ENCODE measurements at places on chromosomes 6 and 20.

DNA sequence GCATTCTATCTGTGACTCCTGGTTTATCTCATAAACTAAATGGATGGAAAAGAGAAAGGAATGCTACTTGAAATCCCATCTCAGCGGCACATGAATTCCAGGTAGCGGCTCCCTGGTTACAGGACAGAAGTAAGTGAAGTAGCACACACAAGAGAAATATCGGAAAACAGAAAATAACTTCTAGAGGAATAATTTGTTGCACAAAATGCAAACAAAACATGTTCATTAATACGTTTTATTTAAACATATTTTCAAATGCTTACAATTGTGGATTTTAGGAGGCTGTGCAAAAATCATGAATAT, 26.5 kb upstream of the RPS6KA2 start:
- H3K36me3 ChIP-seq, result no peaks in the 10 kb centered on the region
- peaks cover under 1% of the 10 kb centered on the region for H3K27me3 ChIP-seq
- H3K4me1 ChIP-seq, result peaks cover 13% of the 10 kb centered on the region
- H3K27ac ChIP-seq, result no peak overlapping the region
- no peak overlapping the region for H3K4me3 ChIP-seq

DNA sequence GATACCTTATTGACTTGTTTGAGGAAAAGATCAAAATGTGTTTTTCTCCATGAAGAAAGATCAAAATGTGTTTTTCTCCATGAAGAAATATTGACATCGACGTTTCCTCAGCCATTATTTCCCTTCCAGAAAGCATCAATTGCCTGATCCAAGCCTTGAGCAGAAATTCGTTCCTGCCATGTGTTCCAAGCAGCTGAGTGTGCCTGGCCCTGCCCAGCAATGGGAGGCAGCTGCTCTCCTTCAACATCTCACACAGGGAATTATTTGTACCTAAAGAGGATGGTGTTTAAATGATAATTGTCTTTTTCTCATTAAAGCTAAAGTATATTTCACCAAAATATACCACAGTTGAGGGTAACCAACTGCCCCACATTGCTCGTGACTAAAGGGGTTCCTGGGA, 7.8 kb upstream of the DUSP22 start:
- peaks cover 4% of the 10 kb centered on the region for H3K27me3 ChIP-seq
- peak overlapping the region; percentile 29 for H3K27ac ChIP-seq
- H3K36me3 ChIP-seq, result peaks cover 3% of the 10 kb centered on the region
- no peak for DNase-seq
- H3K4me3 ChIP-seq, result no peak overlapping the region
- peaks cover 36% of the 10 kb centered on the region for H3K4me1 ChIP-seq

DNA sequence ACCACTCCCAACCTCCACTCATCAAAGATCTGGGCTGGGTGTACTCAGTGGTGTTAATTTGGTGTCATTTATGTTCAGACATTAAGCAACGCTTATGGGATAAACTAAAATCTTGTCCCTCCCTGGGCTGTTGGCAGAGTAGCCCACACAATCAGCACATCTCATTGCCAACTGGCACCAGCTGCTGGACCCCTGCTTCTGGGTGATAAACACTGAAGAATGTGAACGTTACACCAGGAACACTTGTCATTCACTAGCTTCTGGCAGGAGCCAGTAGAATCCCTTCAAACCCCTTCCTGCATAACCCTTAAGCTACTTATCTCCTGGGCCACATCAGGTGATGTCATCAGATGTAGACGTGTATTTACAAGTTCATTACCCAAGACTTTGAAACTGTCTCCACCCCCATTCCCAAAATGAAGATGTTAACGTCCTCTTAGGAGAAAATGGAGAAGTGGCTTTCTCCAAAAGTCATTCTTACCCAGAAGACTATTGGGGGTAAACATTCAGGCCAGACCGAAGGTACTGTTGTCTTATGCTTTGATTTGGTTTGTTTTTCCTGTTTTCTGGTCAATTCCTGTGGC, 107.8 kb upstream of the CD93 start:
- H3K4me3 ChIP-seq, result no peak overlapping the region
- no peaks in the 10 kb centered on the region for H3K36me3 ChIP-seq
- peaks cover 9% of the 10 kb centered on the region for H3K27me3 ChIP-seq
- no peak for DNase-seq
- H3K4me1 ChIP-seq, result no peaks in the 10 kb centered on the region

- H3K4me3 ChIP-seq, result no peak overlapping the region
- no peak overlapping the region for H3K27ac ChIP-seq
- DNase-seq, result no peak
- H3K36me3 ChIP-seq, result peaks cover 7% of the 10 kb centered on the region
- H3K4me1 ChIP-seq, result peaks cover 49% of the 10 kb centered on the region
Observed at GRCh38 chr6:156807795-156808194, 30.6 kb downstream of the ARID1B start.

DNA sequence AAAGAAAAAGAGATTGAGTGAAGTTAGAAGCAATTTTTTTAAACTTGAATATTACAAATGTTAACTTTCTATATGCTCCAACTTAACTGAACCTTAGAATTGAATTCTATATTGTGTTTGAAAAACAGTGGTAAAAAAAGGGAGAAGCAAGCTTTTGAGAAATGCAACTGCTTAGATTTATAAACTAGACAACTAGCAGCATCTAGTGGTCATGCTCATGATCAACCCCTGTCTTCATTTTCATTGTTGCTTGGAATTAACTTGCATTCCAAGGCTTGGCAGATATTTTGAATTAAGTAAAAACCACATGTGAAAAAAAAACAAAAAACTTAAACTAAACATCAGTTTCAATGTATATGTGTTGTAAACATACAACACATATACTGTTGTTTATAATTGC, 113.1 kb downstream of the C6orf58 start:
- no peak overlapping the region for H3K4me3 ChIP-seq
- no peaks in the 10 kb centered on the region for H3K27me3 ChIP-seq
- H3K4me1 ChIP-seq, result no peaks in the 10 kb centered on the region
- DNase-seq, result no peak

- H3K36me3 ChIP-seq, result no peaks in the 10 kb centered on the region
- H3K27me3 ChIP-seq, result no peaks in the 10 kb centered on the region
- no peak overlapping the region for H3K4me3 ChIP-seq
- H3K27ac ChIP-seq, result no peak overlapping the region
- DNase-seq, result no peak
Observed at GRCh38 chr6:151060096-151060765, 179.5 kb upstream of the AKAP12 start.

GRCh38 chr6:137640086-137640485, 145.9 kb upstream of the OLIG3 start:
- H3K27ac ChIP-seq, result no peak overlapping the region
- DNase-seq, result no peak
- no peaks in the 10 kb centered on the region for H3K36me3 ChIP-seq
- H3K4me1 ChIP-seq, result peaks cover 14% of the 10 kb centered on the region
- H3K4me3 ChIP-seq, result no peak overlapping the region

DNA sequence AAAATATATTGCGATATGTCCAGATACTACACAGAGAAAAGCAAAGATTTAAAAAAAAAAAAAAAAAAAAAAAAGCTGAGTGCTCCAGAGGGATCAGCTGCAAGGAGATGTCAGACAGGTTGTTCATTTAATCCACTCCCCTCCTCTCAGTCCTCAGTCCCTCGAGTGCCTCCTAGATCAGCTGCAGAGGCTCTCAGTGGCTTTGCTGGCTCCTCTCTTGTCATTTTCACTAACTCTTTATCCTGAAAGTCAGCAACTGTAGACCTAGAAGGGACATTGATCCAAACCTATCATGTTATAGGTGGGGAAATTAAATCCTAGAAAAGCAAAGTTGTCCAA, 61.6 kb downstream of the KIAA0319 start:
- no peak for DNase-seq
- peaks cover 2% of the 10 kb centered on the region for H3K4me1 ChIP-seq
- H3K27me3 ChIP-seq, result peaks cover 26% of the 10 kb centered on the region
- no peak overlapping the region for H3K4me3 ChIP-seq

GRCh38 chr20:43525021-43525420, 17.5 kb downstream of the L3MBTL1 start:
- H3K36me3 ChIP-seq, result no peaks in the 10 kb centered on the region
- H3K27ac ChIP-seq, result no peak overlapping the region
- no peaks in the 10 kb centered on the region for H3K4me1 ChIP-seq
- no peak overlapping the region for H3K4me3 ChIP-seq
- H3K27me3 ChIP-seq, result peaks cover 3% of the 10 kb centered on the region

DNA sequence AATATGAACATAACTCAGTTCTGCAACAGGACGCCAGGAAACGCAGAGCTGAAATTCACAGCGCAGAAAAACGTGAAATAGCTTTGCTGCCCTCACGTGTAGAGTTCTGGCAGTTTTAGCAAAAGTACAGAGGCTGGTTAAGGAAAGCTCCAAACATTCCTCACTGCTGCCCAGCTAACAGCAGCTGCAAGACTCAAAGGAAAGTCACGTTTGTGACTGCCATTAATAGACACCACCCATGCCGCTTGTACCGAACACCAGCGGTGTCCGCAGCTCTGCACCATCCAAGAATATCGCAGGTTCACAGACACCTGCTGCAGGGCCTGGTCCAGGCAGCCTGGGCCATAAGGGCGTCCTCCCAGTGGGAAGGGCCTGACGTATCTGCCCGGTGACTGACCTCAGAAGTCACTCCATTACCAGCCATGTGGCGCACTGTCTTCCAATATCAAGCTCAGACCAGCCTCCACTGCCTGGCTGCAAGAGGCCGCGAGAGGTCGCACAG, 61.4 kb downstream of the WDR27 start:
- no peak for DNase-seq
- H3K27ac ChIP-seq, result no peak overlapping the region
- H3K27me3 ChIP-seq, result no peaks in the 10 kb centered on the region
- H3K4me3 ChIP-seq, result no peak overlapping the region
- no peaks in the 10 kb centered on the region for H3K4me1 ChIP-seq

DNA sequence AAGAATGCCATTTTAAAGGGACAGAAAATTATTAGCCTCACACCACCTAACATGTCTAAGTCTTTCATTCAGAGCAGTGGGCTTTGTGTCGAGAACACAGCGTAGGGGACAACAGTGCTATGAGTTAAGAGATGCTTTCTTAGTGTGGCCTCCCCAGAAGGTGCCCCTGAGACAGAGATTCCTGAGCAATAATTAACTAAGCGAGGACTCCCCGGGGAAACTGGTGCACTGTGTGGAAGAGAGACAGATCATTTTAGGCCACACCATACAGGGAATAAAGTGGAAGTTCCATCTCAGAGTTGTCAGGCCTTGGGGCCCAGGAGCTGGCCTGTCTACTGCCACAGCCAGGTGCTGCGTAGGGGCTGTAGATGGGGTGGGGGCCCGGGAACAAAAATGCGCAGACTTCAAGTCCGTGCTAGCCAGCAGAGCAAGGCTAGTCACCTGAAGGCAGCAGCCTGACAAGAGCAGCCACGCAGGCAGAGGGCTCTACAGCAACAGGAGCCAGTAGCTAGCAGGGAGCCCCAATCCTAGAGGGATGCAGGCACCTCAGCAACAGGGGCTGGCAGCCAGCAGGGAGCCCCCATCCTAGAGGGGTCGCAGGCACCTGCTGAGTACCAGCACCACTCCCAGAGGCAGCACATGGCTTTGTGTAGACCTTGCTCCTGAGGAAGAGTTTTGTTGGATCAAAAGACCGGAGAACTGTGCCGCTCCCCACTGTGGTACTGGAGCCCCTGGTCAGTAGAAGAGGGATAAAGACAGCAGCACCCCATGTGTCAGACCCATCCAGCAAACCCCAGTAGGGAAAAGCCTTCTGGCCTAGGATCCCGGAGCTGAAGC, 63.0 kb upstream of the NXT1 start:
- no peak for DNase-seq
- H3K27ac ChIP-seq, result no peak overlapping the region
- peaks cover 3% of the 10 kb centered on the region for H3K27me3 ChIP-seq
- no peak overlapping the region for H3K4me3 ChIP-seq

GRCh38 chr6:17098538-17098937, 3.3 kb upstream of the STMND1 start:
- no peak overlapping the region for H3K4me3 ChIP-seq
- H3K4me1 ChIP-seq, result peaks cover 2% of the 10 kb centered on the region
- peaks cover 31% of the 10 kb centered on the region for H3K27me3 ChIP-seq
- no peak overlapping the region for H3K27ac ChIP-seq
- DNase-seq, result no peak

- H3K27me3 ChIP-seq, result peaks cover 3% of the 10 kb centered on the region
- no peak for DNase-seq
- H3K36me3 ChIP-seq, result peaks cover 15% of the 10 kb centered on the region
- peaks cover 4% of the 10 kb centered on the region for H3K4me1 ChIP-seq
- H3K4me3 ChIP-seq, result no peak overlapping the region
Observed at GRCh38 chr20:62880935-62881661, 19.5 kb upstream of the TCFL5 start.

GRCh38 chr20:43636429-43636828, 30.5 kb upstream of the MYBL2 start:
- H3K4me1 ChIP-seq, result no peaks in the 10 kb centered on the region
- no peak for DNase-seq
- H3K4me3 ChIP-seq, result no peak overlapping the region
- H3K36me3 ChIP-seq, result peaks cover 3% of the 10 kb centered on the region

GRCh38 chr6:69164564-69165229, 529.6 kb downstream of the ADGRB3 start:
- no peak for DNase-seq
- H3K4me1 ChIP-seq, result no peaks in the 10 kb centered on the region
- H3K27ac ChIP-seq, result no peak overlapping the region
- H3K4me3 ChIP-seq, result no peak overlapping the region
- no peaks in the 10 kb centered on the region for H3K36me3 ChIP-seq
- H3K27me3 ChIP-seq, result no peaks in the 10 kb centered on the region

GRCh38 chr6:6942831-6943230, 164.9 kb upstream of the RREB1 start:
- peaks cover 11% of the 10 kb centered on the region for H3K27me3 ChIP-seq
- no peaks in the 10 kb centered on the region for H3K36me3 ChIP-seq
- no peak overlapping the region for H3K4me3 ChIP-seq
- no peak for DNase-seq
- H3K4me1 ChIP-seq, result peaks cover 9% of the 10 kb centered on the region

- no peaks in the 10 kb centered on the region for H3K36me3 ChIP-seq
- H3K4me3 ChIP-seq, result no peak overlapping the region
- peaks cover 4% of the 10 kb centered on the region for H3K27me3 ChIP-seq
- no peak overlapping the region for H3K27ac ChIP-seq
Observed at GRCh38 chr6:45850378-45851033, 165.2 kb downstream of the CLIC5 start.

DNA sequence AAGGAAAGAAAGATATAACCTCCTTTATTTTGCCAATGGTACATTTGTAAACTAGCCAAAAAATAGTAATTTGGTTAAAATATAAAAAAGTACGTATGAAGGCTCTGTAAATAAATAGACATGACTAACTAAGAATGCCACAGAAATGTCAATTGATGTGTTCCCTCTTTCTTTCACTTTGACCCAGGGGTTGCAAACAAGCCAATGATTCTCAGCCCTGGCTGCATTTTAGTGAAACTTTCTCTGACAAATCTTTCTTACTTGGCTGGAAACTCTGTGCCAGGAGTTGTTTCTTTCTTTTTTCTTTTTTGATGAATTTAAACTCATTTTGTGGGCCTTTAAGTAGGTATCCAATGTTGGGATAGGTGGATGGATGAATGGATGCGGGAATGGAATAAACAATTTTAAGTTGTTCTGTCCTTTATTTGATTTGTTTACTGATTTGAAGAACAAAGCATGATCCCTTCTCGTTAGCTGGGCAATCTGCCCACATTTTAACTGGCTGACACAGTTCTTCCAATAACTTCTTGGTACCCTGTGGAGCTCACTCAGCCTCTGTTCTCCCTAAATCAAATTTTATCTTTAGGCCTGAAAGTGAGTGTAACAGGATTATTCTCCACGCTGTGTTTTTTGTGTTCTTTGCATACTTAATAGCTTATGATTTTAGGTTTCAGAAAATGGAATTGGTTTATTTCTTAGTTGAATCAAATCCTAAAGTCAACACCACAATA, 58.6 kb upstream of the GCLC start:
- H3K27me3 ChIP-seq, result peaks cover 5% of the 10 kb centered on the region
- H3K27ac ChIP-seq, result no peak overlapping the region
- no peaks in the 10 kb centered on the region for H3K4me1 ChIP-seq
- DNase-seq, result no peak
- no peak overlapping the region for H3K4me3 ChIP-seq
- no peaks in the 10 kb centered on the region for H3K36me3 ChIP-seq
